DMS 273 treated with DMSO at 0.1 percent for 48 hours (cell line): ENCODE measurements at places on chromosomes 7 and 10.

GRCh38 chr7:44313621-44314031 lies 11.8 kb downstream of the CAMK2B start:
- DNase-seq, result no peak

DNA sequence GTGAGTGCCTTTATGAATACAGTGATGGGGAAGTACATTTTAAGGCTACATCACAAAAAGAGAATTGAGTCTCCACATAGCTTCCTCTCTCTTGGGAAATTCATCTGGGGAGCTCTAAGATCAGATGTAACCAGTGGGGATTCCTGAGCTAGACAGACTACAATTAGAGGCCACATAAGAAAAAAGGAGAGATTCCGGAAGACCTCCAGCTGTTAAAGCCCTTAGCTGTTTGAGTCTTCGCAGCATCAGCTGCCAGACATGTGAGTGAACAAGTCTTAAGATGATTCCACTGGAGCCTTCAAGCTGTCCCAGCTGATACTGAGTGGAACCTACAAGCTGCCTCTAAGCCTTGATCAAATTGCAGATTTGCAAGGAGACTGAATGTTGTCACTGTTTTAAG lies 448.5 kb downstream of the NXPH1 start:
- no peak for DNase-seq

DNA sequence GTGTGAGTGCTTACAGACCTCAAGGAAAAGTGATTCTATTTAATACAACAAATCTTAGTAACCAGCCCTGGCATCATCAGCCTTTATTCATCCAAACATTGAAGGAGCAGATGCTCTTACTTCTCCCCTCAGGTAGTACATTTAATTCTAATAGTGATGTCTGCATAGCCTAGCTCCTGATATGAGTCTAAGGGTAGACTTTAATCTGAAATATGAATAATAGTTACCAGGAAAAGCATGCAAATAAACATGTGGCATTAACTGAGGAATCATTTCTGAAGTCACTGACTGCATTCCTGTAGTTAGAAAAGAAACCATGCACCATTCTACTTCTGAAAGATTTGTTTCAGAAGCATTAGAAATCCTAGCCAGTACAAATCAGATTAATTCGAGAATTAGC lies 25.7 kb upstream of the LMBR1 start:
- no peak for DNase-seq

DNA sequence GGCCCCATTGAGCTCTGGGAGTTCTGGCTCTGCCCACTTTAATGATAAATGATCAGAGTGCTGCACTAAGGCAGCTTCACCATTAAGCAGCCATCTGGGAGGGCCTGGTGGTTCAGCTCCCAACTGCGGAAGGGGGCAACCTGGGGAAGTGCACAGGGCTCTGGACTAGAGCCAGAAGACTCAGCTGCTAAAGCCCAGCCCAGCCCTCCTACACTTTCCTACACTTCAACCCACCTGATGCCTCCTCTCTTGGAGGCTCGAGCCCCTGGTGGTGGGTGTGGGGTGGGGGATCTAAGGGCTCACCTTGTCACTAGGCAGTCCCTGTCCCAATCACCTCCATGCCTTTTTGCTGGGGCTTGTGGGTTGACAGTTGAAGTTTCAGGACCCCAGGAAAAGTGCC lies 60.6 kb upstream of the ANTXRL start:
- no peak for DNase-seq

DNA sequence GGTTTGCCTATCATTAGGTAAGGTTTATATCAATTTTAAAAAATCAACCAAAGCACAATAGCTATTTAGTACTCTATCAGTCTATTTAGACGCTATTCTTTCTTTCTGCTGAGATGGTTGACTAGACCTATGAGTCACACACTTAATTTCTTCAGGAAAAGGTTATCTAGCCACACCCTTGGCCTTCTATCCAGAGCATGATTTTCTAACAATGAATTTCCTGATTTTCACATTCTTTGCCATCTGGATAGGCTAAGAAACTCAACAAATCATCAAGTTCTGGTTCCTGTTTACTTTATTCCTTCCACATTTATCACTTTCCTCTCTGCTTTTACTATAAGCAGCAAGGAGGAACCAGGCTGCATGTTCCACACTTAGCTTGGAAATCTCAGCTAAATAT lies 8.1 kb downstream of the PRPS1L1 start:
- no peak for DNase-seq

- no peak for DNase-seq
Observed at GRCh38 chr7:13257661-13258060, 570.2 kb downstream of the ARL4A start.
